Activated naive CD4-positive, alpha-beta T cell treated with anti-CD3 and anti-CD28 coated beads, Interleukin-2, amount 50 U/mL, for 72 hours (primary cell): ENCODE measurements at places on chromosomes 2 and 18.

DNA sequence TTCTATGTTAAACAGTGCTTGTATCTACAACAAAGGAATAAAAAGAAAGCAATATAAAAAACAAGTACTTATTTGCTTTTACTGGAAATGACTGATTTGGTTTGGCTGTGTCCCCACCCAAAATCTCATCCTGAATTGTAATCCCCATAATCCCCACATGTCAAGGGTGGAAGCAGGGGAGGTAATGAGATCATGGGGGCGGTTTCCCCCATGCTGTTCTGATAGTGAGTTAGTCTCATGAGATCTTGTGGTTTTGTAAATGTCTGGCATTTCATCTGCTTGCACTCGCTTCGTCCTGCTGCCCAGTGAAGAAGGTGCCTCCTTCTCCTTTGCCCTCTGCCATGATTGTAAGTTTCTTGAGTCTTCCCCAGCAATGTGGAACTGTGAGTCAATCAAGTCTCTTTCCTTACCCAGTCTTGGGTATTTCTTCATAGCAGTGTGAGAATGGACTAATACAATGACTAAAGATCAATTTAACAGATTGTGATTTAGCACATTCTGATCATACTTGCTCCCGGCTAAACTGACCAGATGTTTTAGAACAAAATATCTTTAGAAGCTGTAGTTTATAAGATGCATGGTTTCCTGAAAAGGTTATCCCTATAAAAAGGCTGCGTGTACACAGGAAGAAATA, 19.9 kb downstream of the PTH2R start:
- no peak for DNase-seq

- DNase-seq = no peak
Measured at GRCh38 chr2:160752475-160753330, 259.1 kb upstream of the RBMS1 start.

- no peak for DNase-seq
Measured at GRCh38 chr18:15005313-15006130, 257.6 kb downstream of the ANKRD30B start.

DNA sequence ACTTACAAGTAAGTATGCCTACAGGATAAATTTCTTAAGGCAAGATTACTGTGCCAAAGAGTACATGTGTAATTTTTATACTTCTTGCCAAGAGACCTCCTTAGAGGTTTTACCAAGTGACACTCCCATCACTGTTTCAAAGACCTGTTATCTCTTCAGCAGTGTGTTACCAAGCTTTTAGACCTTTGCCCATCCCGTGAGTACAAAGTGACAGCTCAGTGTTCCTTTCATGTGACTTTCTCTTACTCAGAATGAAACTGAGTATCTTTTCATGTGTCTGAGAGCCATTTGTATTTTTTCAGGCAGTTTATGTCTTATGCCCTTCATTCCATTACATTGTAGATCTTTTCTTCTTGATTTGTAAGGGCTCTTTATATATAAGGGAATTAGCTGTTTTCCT, 287.5 kb upstream of the SALL3 start:
- no peak for DNase-seq

DNA sequence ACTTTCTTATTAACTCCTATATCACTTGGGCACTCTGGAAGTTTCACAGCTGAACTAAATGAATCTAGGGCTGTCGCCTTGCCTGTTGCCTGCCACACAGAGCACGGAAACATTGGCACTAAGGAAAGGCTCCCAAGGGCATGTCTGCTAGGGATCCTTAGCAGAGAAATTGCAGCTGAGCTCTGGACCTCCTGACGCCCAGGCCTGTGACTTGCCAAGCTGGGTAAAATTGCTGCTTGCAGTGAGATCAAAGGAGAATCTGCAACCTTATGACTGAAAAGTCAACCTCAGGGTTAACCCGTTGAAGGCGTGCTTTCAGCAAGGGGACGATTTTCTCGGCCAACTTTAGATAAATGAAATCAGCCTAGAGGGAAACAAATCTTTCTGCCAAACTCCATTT, 189.8 kb downstream of the NCK2 start:
- no peak for DNase-seq

GRCh38 chr18:71899707-71900472, 644.3 kb downstream of the CBLN2 start:
- DNase-seq = no peak

DNA sequence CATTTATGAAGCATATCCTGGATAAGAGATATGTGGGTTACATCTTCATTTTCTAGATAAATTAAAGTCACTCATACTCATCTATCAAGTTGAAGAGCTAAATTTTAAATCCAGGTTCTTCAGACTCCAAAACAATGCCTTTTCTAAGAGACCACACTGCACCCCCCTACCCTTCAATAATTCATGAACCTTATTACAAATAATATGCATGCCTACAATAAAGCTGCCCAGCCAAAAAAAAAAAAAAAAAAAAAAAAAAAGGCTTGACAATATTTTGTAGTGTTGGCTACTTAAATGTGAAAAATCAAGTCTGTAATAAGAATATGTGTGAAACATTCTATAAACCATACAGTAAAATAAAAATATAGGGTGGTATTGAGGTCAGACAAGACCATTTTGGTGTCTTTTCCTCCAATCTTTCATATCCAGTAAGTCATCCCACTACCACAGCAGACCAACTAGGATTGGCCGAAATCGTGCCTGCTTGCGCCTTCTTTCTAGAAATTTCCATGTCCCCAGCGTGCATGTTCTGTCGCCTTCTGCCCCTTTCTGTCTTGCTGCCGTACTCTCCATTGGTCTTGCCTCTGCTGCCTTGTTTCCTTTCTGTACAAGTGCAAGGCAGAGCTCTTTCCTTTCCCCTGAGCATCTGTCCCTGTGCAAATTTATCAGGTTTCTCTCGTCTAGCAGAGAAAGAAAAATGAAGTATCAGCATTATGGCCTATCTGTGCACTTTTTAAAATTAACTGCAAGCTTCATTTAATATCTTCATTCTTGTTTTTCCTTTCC, 92.6 kb upstream of the NDUFV2 start:
- no peak for DNase-seq

- DNase-seq = no peak
Measured at GRCh38 chr2:212548455-212548819, 9.8 kb upstream of the ERBB4 start.

- DNase-seq = no peak
Measured at GRCh38 chr18:2518473-2518872, 52.8 kb downstream of the METTL4 start.

GRCh38 chr18:35047697-35048292, 6.6 kb downstream of the MAPRE2 start:
- DNase-seq = no peak

GRCh38 chr2:101644842-101645383, 52.6 kb upstream of the MAP4K4 start:
- DNase-seq = no peak

DNA sequence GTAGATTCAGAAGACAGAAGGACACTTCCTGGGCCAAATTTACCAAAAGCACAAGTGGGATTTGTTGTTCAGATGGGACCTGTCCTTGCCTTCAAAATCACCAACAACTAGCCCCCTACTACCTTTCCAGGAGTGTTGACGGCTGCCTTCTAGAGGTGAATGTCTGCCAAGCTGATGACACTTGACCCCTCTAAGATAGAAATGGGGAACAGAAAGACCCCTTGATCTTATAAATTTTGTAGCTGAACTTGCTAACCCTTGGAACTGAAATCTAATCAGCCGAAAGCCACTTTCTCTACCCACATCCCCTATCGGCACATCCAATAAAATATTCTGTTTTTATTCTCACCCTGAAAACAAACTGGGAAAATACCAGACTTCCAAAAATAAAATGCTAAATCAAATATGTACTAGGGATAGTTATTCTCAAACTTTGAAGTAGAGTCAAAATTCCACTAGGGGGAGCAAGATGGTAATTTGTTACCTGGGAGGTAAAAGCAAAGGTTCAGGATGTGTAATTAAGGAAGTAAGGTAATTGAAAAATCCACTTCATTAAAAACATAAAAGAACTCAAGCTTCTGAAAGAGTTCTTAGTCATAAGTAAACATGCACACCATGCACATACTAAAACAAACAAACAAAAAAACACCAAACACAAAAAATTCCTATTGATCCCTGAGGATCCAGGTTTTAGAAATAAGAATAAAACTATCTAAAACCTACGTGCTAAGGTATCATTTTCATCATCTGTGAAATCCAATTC, 119.2 kb downstream of the ANKRD44 start:
- no peak for DNase-seq

- DNase-seq = no peak
Measured at GRCh38 chr2:219777388-219777787, 150.0 kb downstream of the SLC4A3 start.

DNA sequence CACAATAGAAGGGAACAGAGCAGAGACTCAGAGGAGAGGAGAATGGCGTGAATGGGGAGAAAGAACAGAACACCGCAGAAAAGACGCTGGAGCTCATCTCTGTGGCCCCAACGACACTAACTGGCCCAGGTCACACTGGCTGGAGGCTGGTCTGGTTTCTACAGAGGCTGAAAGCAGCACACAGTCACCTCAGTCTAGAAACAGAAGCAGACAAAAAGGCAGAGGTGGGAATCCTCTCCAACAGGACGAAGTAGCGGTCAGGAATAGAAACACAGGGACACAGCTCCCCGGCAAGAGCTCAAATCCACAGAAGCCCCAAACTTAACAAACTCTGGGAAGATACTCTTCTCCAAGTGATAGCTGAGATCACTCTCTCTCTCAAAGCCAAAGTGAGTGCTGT, 9.2 kb downstream of the SLC66A2 start:
- DNase-seq = no peak
